Cardiac ventricle fibroblast (primary cell): ENCODE measurements at places on chromosomes 6 and 20. TPM values are rescaled to one million over a fixed set of nuclear protein-coding genes. Genes with fewer than 3 reads are reported as not detected.

The KCNQ2 gene
- not detected in 2 replicates for total RNA-seq

The TMX4 gene
- total RNA-seq = 31.8 and 34.0 TPM in 2 replicates

The RIPPLY2 gene
- not detected in 2 replicates for total RNA-seq

The E2F3 gene
- 9.1 and 10.2 TPM in 2 replicates for total RNA-seq

The RHAG gene
- not detected in 2 replicates for total RNA-seq

The SNX9 gene
- 74.4 and 84.1 TPM in 2 replicates for total RNA-seq

The DDX43 gene
- total RNA-seq = 0.37 and 2.3 TPM in 2 replicates

The PAX1 gene
- total RNA-seq = not detected in 2 replicates

The TMEM200A gene
- 0.98 and 1.00 TPM in 2 replicates for total RNA-seq

The SAMD5 gene
- total RNA-seq = 0.12 and 0.29 TPM in 2 replicates

The NRM gene
- 4.2 and 4.6 TPM in 2 replicates for total RNA-seq

The KLHDC3 gene
- 75.7 and 92.5 TPM in 2 replicates for total RNA-seq

The NMBR gene
- not detected in 2 replicates for total RNA-seq

The OLIG3 gene
- total RNA-seq = not detected in 2 replicates

The PNISR gene
- total RNA-seq = 26.9 and 38.1 TPM in 2 replicates

The BPIFB1 gene
- 0.50 TPM in 1 of 2 replicates, not detected in the other for total RNA-seq

The PRSS16 gene
- total RNA-seq = not detected in 2 replicates

The NOTCH4 gene
- total RNA-seq = 3.9 and 5.3 TPM in 2 replicates

The SAMD10 gene
- not detected in 2 replicates for total RNA-seq
